Amygdala (tissue), 56 donors: ENCODE measurements at places on chromosomes 2 and 18.

DNA sequence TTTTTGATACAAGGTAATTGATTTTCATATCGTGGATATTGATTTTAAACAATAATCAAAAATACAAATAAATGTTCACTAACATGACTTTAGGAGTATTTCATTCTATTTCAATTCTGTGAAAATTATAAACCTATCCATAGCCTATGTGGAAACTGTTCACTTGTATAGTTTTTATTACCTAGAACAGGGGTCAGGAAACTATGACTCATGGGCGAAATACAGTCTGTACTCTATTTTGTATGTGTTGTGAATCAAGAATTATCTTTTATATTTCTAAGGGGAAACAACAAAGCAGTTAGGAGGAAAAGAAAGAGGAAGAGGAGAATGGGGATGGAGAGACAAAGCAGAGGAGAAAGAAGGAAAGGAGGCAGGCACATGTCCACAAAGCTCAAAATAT is 181.7 kb upstream of the VRK2 start:
- no peak for DNase-seq

DNA sequence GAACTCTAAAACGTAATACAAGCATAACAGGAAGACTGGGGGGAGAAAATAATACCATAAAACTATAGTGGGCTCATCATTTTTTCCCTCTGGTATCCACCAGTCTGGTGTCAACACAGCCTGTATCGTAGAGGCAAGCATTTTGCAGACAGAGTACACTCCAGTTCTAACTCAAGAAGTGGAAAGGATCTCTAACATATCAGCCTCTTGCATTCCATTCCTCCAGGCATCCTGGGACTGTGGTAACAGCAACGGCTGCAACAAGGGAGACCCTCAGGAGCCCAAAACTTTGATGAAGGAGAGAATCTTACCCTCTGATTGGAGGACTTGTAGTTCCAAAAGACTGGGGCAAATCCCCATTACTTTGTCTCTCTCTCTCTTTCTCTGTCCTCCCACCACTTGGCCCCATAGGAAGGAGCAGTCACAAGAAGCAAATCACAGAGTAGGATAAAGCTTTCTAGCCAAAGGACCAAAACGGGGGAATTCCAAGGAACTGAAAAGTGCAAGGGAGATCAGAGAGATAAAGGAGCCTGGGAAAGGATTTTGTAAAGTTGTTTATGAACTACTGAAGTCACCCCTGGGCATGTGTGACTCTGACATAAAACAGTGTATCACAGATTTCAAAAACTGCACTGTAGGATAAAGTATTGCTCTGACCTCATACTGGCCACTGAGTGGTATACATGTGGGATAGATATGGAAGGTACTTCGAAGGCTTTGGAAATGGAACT is 11.9 kb downstream of the FRZB start:
- DNase-seq: no peak

GRCh38 chr2:168896783-168897182 is 4.3 kb upstream of the G6PC2 start:
- no peak for DNase-seq

GRCh38 chr2:227383686-227384085 is 4.1 kb downstream of the SCYGR1 start:
- DNase-seq: no peak

DNA sequence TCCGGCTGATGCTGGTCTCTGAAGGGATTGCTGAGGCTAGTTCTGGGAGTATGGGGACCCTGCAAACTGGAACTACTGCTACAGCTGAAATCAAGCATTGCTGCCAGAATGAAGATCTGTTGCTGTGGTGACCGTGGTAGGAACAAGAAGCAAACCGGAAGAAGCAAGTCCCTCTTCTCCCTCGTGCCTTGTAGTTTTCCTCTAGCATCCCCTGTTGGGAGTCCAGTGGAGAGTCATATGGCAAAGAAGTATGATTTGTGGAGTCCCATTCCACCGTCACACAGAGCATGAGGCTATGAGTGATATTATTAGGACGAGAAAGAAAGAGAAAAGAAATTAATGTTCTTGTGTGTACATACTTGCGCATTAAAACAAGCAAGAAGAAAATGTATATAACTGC is 138.8 kb upstream of the SP5 start:
- DNase-seq: no peak

DNA sequence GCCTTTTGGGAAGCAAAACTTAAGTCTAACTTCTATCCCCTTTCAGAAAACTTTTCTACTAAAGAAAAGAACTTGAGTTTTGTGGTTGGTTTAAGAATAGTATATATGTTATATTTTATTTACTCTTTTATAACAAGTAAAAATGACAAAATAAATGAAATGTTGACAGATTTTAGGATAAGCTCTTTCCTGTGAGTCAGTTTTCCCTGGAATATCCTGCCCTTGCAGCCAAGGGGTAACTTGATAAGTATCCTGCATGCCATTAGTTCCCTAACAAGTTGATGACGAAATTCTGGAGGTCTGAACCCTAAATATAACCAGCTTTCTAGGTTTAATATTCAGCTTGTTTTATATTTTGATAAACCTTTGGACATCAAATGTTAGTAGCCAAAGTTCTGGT is 7.3 kb upstream of the HTR2B start:
- no peak for DNase-seq

DNA sequence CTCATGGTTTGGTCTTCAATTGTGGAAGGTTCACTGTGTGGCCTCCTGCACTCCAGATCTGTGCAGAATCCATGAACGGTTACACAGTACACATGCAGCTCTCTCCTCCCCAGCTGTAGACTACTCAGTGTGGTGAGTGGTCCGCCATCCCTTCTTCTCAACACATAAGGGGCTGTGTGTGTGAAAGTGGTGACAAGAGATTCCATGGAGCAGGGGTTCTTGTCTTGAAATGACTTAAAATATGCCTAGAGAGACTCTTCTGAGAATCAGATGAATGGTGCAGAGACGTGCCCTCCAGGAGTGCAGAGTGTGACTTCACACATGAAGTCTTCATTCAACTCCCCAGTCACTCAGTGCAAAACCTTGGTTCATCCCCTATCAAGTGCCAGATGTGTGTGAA is 151.0 kb upstream of the COPS8 start:
- DNase-seq: no peak

DNA sequence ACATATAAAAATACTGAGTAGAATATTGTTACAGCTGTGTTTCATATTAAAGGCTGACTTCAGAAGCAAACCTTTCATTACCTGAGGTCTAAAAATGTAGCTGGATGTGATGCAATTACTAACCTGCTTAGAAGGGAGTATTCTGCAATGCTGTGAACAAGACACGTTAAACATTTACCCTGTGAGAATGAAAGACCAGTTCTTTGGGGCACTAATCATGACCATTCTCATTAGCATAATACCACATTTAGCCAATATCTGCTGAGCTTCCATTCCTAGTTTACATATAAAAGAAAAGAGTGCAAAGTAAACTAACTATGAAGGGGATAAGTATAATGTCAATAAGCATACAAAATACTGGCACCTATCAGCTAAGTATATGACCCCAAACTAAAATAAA is 784.0 kb upstream of the KLHL29 start:
- DNase-seq: no peak

DNA sequence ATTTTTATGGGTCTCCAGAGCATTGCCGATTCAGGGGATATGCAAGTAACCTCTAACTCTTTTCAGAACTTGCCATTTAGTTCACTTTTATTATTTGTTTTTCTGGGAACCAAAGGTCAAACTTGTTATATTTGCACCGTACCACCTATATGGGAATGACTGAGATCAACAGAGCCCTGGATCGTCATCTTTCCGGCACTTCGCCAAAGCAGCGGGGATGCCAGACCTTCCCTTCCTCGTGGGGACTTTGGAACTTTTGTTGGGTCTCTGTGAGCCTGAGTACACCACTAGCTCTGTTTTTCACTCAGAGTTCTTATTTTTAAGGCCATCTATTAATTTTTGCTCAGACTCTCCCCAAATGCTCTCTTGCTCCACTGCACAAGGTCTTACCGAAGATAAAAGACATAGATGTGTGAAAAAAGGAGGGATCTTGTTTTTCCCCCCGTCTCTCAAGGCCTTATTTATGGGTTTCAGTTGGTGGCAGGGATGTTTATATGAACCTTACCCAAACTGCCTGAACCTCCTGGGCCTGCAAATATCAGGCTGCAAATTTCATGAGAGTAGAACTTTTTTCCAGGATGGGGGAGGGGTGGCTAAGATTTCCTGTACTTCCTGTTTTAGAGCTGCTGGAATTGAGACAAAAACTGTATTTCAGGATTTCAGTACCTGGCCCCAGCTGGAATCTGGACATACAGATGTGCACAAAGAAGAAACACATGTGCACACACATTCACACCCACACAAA is 350.3 kb downstream of the HRH4 start:
- DNase-seq: no peak

GRCh38 chr18:77379976-77380509 is 130.4 kb downstream of the GALR1 start:
- no peak for DNase-seq

GRCh38 chr18:9359796-9360195 is 25.2 kb downstream of the TWSG1 start:
- no peak for DNase-seq

DNA sequence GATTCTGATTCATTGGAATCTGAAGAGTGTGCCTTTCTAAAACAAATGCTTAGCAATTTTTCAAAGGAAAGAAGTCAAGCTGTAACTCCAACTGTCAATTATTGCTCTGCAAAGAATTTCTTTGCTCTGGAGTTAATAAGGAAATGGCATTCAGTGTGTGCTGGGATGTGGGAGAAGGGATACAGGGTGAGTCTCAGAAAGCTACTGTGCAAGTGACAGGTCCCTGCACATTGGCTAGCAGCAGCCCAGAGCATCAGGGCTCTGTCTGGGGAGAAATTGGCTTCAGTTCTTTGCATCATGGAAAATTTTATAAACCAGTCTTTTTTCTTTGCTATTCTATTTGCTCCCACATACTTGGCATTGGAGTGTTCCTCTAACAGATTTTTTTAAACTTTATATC is 1.1 kb upstream of the SYT4 start:
- DNase-seq: no peak

- DNase-seq: no peak
These were observed 59.1 kb upstream of the DAPL1 start for GRCh38 chr2:158735822-158736580.

- DNase-seq: no peak
These were observed 63.0 kb upstream of the DSC1 start for GRCh38 chr18:31225668-31226067.

- DNase-seq: no peak
These were observed 177.8 kb upstream of the HAAO start for GRCh38 chr2:42970151-42970550.

DNA sequence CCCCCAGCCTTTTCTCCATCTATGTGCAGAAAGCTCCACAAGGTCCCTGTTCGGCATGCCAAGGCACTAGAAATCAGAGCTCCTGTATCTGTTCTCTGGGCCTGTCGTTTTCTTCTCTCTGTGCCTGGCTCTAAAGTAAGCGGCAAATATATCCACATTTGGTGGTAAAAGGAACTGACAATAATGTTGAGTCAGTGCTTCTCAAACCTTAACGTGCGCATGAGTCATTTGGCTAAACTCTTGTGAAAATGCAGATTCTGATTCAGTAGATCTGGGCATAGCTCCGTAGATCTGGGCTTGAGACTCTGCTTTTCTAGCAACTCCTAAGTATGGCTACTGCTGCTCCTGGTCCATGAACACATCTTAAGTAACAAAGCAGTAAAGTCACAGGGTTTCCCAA is 16.5 kb upstream of the ACSL3 start:
- DNase-seq: no peak

- DNase-seq: no peak
These were observed 244.7 kb downstream of the HNMT start for GRCh38 chr2:138209009-138209408.

DNA sequence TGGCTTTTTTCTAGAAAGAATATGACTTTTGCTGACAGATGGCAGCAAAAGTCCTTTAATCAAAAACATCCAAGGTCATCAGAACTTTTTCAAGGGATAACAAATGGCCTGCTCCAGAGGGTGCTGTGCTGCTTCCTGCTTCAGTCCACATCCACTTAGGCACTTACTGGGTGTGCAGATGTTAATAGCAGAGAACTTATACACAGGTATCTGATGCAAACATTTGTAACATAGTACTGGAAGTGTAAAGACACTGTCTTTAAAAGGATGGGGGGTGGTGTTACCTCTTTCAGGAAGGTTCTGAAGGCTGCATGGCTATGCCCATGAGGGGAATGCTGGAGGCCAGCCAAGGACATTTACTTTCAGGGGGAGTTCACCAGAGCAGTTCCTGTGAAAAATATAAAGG is 5.5 kb downstream of the HOXD8 start:
- DNase-seq: no peak

DNA sequence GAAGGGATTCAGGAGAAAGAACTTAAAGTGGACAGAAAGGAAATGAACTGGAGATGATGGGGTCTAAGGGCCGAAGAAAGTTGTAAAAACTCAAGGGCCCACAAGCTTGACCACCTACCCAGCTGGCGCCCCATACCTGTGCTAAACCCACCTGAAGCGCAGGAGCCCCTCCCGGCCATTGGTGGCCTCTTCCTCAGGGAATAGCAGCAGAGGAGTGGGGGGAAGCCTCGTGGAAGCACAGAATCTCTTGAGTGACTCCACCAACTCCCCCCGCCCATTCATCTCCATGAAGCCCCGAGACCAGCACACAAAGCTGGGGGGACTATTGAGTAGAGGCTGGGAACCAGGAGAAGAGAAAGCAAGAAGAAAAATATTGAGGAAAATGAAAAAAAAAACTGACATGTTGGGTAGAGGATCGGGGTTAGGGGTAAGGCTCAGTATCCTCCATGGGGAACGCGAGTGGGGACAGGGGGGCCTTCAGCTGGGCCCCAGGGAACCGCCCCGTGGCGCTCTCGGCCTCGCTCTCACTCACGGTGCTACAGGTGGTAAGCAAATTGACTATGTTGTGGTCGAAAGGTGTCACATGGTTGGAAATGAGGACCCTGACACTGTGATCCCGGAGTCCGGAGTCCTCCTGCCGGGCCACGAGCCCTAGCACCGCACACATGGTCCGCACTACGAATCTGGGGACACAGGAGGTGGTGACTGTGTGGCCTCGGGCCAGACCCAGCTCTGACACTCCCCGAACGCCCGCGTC is 728 bp downstream of the AUP1 start:
- DNase-seq: no peak

GRCh38 chr2:219581346-219581745 is 9.2 kb downstream of the INHA start:
- DNase-seq: no peak

DNA sequence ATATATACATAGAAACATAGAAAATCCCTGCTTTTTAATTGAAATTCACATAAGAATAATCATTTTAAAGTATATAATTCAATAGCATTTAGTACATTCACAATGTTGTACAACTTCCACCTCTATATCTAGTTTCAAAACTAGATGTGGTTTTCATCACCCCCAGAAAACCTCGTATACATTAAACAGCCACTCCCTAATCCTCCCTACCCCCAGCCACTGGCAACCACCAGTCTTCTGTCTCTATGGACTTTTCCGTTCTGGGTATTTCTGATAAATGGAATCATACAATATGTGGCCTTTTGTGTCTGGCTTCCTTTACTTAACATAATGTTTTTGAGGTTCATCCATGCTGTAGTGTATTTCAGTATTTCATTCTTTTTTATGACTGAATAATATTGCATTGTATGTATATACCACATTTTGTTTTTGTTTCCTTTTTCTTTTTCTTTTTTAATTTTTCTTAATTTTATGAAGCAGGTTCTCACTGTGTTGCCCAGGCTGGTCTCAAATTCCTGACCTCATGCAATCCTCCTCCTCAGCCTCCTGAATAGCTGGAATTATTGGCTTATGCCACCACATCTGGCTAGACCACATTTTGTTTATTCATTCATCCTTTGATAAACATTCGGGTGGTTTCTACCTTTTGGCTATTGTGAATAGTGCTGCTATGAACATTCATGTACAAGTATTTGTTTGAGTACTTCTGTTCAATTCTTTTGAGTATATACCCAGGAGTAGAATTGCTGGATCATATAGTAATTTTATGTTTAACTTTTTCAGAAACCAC is 50.6 kb upstream of the RNF152 start:
- no peak for DNase-seq
